ENCODE measurements at places on chromosomes 13 and 19.
A peak's percentile ranks its signal among the peaks of the same experiment; 100 is the strongest.

GRCh38 chr13:111491659-111492058 lies 171.2 kb downstream of the TEX29 start:
- DNase-seq, result no peak

GRCh38 chr19:55096061-55096701 lies 20.5 kb downstream of the EPS8L1 start:
- DNase-seq, result no peak

GRCh38 chr13:111652676-111653075 lies 332.2 kb downstream of the TEX29 start:
- DNase-seq, result no peak

DNA sequence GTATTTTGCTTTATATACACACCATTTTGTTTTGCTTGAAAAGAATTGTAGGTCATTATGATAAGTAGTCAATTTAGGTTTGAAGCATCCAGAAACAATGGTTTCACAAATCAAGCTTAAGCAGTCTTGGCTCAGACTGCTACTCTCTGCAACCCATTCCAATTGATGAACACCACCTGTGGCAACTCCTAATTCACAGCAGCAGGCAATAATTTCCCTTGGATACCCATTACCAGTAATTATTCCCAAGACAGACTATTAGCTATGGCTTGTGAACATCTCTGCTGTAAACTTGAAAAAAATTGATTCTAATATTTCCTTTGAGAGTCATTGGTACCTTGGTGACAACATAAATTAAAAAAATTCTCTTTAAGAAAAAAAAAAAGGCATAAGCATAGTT lies 299.3 kb upstream of the SLITRK6 start:
- DNase-seq, result no peak

GRCh38 chr13:20401931-20402856 lies 123.5 kb downstream of the CRYL1 start:
- peak; percentile 26 for DNase-seq

DNA sequence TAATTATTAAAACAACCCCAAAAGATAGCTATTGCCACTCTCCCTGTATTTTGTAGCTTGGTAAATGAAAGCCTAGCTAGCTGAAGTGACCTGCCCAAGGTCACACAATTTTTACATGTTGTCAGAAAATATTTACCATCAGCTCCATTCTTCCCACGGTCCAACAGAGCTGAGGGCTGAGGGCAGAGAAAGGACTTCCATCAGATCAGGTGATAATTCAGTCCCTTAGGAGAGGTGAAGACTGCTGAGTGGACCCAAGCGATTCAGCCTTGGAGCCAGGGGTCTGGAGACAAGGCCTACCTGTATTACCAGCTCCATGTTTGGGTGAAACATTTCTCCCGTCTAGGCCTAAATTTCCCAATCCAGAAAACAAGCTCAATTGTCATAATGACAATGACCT lies 149.5 kb upstream of the TSHZ3 start:
- DNase-seq, result no peak

- DNase-seq, result no peak
These were observed 22.0 kb downstream of the SIN3B start for GRCh38 chr19:16851031-16851712.

DNA sequence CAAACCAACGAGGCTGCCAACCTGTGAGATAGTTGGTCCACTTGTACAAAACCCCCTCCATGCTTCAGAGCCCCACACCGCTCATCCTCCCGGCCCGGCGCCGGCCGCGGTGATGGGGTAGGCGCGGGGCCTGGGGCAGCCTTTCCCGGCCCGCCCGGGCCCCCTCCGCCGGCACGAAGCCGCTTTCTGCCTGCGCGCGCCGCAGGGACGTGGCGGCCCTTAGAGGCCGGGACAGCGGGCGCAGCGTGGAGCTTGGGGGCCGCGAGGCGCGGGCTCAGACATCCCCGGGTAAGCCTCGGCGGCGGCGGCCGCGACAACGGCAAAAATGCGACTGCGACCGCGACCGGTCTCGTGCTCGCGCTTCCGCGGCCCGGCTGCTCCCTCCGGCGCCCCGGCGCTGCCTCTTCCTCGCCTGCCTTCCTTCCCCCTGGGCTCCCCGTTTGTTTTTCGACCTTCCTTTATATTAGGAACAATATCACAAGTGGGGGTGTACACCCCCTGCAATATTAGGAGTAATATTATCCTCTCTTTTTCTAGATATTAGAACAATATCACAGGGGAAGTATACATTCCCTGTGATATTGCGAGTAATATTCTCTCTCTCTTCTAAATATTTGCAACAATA lies 53.9 kb upstream of the CEACAM21 start:
- DNase-seq, result peak; percentile 71

- DNase-seq, result no peak
These were observed 26.2 kb downstream of the ELF1 start for GRCh38 chr13:40992678-40993518.

- DNase-seq, result peak; percentile 76
These were observed 1.3 kb upstream of the HNRNPL start for GRCh38 chr19:38850976-38851621.

DNA sequence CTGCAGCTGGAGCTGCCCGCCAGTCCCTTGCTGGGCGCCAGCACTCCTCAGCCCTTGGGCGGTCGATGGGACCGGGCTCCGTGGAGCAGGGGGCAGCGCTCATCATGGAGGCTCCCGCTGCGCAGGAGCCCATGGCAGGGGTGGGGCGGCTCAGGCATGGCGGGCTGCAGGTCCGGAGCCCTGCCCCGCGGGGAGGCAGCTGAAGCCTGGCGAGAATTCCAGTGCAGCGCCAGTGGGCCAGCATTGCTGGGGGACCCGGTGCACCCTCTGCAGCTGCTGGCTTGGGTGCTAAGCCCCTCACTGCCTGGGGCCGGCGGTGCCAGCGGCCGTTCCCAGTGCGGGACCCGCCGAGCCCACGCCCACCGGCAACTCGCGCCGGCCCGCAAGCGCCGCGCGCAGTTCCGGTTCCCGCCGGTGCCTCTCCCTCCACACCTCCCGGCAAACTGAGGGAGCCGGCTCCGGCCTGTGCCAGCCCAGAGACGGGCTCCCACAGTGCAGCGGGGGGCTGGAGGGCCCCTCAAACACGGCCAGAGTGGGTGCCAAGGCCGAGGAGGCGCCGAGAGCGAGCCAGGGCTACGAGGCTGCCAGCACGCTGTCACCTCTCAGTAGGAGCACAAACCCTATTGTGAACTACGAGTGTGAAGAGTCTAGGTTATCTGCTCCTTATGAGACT lies 687.1 kb downstream of the PCDH17 start:
- DNase-seq, result no peak

DNA sequence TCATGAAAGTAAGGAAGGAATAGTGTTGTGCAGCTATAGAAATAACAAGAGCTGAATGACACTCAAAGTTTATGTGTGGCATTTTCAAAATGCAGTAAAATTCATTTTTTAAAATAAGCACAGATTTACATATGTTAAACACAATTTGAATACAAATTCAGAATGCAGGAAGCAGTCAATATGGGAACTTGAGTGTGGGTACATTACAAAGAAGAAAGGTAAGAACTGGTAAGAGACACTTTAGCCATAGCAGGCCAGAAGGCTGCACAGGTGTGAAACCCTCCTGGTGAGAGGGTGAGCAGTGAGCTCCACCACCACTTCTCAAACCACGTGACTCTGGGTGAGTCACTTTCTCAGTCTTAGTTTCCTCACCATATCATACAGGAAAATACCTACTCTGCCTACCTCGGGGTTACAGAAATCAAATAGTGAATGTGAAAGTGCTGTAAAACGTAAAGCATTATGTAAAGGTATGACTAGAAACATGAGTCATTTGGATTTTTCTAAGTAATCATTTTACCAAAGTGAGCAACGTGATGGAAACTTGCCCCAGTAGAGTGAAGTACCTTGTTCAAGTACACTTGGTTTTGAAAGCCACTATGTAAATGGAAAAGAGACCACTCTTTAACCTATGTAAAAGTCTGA lies 40.5 kb downstream of the USP12 start:
- DNase-seq, result peak; percentile 65

GRCh38 chr13:74032325-74032724 lies 101.9 kb downstream of the KLF12 start:
- no peak for DNase-seq

Data from activated T-cell treated with anti-CD3 and anti-CD28 coated beads, Interleukin-2, amount 50 U/mL, for 24 hours (primary cell).